Transverse colon (tissue), 4 donors: ENCODE measurements at places on chromosomes 7 and 10. TPM values are rescaled to one million over a fixed set of nuclear protein-coding genes. Genes with fewer than 3 reads are reported as not detected.

DNAJC12 gene
- total RNA-seq = 6.5 TPM

MOGAT3 gene
- total RNA-seq = 44.8 TPM

CLDN4 gene
- total RNA-seq = 705 TPM

ABLIM1 gene
- 108 TPM for total RNA-seq

CCDC172 gene
- not detected for total RNA-seq

HNRNPF gene
- 171 TPM for total RNA-seq

ZSCAN25 gene
- total RNA-seq = 14.6 TPM

AGMO gene
- not detected for total RNA-seq

FAM25G gene
- total RNA-seq = not detected

TMEM178B gene
- total RNA-seq = 0.32 TPM

SEPTIN7 gene
- 131 TPM for total RNA-seq

GIMAP4 gene
- 17.6 TPM for total RNA-seq

CCDC146 gene
- total RNA-seq = 37.4 TPM

SPDYE9 gene
- total RNA-seq = not detected

RNF148 gene
- total RNA-seq = 15.0 TPM

ZDHHC16 gene
- 29.9 TPM for total RNA-seq

SLC18A3 gene
- total RNA-seq = 1.5 TPM

CALY gene
- not detected for total RNA-seq

NEUROD6 gene
- total RNA-seq = not detected

TOMM7 gene
- total RNA-seq = 143 TPM

BHLHA15 gene
- 2.0 TPM for total RNA-seq

COL28A1 gene
- total RNA-seq = 4.1 TPM

HPSE2 gene
- total RNA-seq = 2.2 TPM

SPDYE1 gene
- not detected for total RNA-seq

FFAR4 gene
- 0.75 TPM for total RNA-seq

PARD3 gene
- total RNA-seq = 65.3 TPM

BLNK gene
- total RNA-seq = 21.8 TPM

CAV1 gene
- 68.3 TPM for total RNA-seq

SLC13A1 gene
- not detected for total RNA-seq

KCP gene
- not detected for total RNA-seq

SMARCD3 gene
- 10.3 TPM for total RNA-seq

HOXA6 gene
- total RNA-seq = 12.9 TPM

LIPM gene
- not detected for total RNA-seq

ZNRF2 gene
- 77.6 TPM for total RNA-seq

FAM25C gene
- total RNA-seq = not detected

GIMAP6 gene
- 6.4 TPM for total RNA-seq

LIPK gene
- not detected for total RNA-seq

DNAJB12 gene
- 33.7 TPM for total RNA-seq

RARRES2 gene
- total RNA-seq = 84.2 TPM
